NCI-H187 (cell line): ENCODE measurements at places on chromosomes 4 and X.

DNA sequence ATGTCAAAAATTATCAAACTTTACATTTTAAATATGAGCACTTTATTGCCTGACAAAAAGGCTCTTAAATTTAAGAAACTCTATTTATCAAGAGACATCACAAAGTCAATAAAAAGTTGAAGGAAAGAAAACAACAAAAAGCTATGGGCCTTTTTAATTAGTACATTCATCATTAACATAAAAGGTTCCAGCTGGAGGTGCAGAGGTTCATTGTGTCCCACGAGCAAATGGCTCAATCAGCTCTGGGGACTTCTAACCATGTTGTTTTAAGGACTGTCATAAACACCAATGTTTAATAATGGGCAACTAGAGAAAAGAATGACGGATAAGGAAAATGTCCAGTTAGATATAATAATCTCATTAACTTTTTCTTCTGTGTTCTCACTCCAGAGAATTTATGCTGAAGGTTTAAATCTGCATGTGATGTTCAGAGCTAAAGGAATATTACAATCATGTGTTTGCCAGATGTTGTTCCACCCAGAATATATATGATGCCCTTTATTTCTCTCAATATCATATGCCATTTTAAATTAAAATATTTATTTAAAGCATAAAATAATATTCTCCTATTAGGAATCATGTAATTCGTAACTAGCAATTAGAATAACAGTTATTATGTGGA lies 840.3 kb upstream of the ADGRL3 start:
- no peak for DNase-seq

GRCh38 chr4:101621120-101621519 lies 169.4 kb upstream of the BANK1 start:
- DNase-seq, result no peak

DNA sequence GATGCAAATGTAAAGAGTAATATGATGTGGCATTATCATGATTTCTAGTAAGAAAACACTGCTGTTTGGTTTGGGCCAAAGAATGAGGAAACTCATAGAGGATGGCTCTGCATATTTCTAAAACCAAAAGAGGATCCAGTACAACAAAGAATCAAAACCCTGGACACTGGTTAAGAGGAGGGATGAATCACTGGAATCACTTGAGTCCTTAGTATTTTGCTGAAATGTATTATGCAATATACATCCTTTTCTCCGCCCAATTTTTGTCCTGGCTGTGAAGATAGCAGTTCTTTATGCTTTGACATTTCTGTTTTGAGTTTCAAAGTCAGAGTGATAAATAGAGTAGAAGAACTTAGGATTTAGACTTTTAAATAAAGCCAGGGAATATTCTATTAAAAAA lies 345.9 kb downstream of the PACRGL start:
- DNase-seq, result no peak

DNA sequence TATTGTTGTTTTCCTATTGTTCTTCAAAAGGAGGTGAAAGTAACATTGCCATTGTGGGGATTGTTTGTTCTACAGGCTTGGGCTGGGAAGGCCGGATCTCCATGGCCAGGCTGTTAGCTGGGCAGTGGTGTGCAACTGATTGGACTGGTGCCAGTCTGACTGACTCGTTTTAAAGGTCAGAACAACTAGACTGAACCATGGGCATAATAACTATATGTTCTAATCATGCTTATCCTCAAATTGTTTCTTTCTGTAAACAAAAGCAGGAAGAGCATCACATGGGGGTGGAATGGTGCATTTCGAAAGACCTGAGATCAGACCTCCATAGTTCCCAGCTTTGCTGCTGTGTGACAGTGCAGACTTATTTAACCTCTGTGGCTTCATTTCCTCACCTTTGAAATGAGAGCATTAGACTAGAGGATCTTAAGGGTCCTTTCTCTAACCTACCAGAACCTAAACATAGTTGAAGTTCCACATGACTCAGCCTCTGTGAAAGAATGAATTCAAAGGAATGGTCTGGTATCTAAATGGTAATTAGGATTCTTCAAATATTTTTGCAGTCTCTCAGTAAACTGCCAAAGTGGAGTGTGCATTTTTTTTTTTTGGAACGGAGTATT lies 66.7 kb upstream of the PGRMC2 start:
- no peak for DNase-seq

DNA sequence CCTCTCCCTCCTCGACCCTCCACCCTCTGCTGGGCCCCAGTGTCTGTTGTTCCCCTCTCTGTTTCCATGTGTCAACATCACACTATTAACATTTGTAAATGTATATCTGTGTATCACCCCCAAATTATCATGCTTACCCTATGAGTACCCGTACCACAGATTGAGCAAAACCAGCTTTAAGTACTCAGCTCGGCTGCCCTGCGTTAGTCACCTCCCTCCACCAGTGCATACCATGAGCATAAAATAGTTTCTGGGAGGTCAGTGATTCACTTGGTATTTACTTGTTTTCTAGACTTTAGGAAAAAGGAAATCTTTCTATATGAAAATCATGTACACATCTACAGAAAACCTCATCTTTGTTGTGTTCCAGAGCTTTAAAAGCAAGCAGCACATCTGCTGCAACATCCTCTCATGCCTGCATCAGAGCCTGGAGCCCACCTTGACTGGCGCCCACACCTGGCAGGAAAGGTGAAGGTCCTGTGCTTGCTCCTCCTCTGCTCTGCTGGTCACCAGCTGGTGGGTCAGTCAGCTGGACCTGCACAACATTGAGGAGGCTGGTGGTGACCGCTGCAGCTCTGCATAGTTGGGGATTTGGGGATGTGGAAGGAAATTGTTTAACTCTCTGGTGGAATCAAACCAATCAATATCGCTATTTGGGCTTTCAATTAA lies 214.4 kb upstream of the KLF3 start:
- no peak for DNase-seq

DNA sequence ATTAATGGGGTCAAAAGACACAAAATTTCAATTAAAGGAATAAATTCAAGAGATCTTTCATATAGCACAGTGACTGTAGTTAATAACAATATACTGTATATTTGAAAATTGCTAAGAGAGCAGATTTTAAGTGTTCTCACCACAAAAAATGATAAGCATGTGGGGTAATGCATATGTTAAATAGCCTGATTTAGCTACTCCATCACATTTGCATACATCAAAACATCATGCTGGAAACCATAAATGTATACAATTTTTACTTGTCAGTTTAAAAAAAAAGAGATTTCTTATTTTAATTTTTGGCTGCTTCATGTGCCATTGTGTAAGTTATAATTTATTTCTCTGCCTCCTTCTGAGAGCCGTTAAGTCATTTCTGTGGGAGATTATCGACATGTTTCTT lies 65.9 kb downstream of the FAM184B start:
- no peak for DNase-seq

- DNase-seq, result no peak
These were observed 654 bp upstream of the DDIT4L start for GRCh38 chr4:100190643-100191600.

DNA sequence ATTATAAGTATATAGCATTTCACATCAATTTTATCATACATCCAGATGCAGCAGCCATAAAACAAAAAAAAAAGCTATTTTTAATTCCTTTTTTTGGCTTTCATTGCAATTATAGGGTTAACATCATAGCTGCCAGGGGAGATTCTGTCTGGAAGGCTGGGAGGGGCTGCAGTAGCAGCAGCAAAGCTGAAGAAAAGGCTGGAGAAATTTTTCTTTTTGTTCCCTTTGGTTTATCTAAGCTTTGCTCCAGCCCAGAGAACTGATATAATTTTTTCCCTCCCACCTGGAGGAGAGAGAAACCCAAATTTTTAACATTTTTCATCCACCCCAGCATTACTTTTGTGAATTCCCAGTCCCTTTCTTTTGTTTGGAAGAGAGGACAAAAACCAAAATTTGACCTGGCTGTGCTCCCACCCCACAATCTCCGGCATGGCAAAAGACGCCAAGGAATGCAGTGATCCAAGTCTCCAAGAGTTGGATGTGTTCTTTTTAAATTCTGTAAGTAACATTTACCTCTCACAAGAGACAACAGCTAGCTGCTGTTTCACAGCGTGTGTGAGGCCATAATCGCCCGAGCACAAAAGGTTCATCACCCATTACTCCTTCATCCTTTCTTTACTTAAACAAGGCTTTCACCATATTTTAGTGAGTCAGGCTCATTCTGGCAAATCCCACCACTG lies 25.1 kb upstream of the FAM156A start:
- DNase-seq, result no peak

DNA sequence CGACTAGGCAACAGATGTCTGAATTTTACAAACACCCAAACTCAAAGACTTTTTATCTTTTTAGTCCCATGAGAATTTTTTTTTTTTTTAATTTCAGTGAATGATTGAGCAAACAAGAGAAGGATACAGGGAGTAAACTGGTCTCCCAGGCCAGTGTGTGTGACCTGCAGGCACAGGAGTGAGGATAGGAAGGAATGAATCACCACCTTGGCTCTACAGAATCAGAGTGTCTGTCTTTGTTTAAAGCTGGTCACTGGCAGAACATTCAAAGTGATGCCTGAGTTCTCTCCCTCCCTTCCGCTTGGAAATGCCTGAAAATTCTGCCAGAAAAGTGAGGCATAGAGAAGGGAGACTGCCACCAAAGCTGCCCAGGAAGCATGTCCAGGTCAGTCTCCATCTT lies 69.5 kb downstream of the PARM1 start:
- no peak for DNase-seq

- peak; percentile 58 for DNase-seq
These were observed 64.4 kb upstream of the ENPEP start for GRCh38 chr4:110411574-110412011.

DNA sequence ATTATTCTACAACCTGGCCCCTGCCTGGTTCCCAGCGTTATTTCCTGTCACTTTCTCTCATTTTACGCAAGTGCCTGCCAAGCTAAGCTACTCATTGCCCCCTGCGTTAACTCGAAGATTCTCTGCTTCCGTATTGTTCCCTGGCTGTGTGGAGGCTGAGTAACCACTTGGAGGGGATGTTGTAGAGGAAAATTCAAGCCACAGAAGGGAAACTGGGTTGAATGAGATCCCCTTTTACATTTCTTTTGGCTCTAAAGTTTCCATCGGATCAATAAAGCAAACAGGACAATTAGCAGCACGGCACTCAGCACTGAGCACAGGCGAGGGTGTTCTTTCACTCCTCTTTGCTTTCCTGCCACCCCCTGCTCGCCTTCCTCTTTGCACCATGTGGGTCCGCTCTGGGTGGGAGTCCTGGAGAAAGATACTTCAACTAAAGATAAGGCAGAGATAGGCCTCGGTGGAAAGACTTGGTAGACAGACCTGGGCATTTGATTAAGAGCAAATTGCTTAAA lies 4.2 kb upstream of the TMSB4X start:
- DNase-seq, result no peak

DNA sequence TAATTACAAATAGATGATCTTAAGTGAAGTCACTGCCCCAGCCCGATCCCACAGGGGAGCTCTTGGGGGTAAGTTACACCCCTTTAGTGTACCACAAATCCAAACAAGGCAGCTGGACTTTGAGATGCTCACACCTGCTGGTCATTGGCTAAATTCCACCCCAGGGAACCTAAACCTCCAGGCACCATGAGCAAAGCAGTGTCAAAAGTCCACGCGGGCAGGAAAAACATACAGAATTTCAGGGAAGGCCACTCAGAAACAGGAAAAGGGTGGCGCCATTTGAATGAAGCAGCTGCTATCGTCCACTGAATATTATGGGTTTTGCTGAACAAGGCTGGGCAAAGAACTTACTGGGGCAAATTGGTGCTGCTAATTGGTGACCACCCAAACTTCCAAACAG lies 30.9 kb downstream of the SUPT20HL1 start:
- no peak for DNase-seq

GRCh38 chr4:7059662-7060061 lies 8.2 kb downstream of the GRPEL1 start:
- no peak for DNase-seq

- no peak for DNase-seq
These were observed 257.2 kb downstream of the PDHA2 start for GRCh38 chr4:96097040-96097607.

GRCh38 chr4:77076889-77077635 lies 1.3 kb upstream of the CCNI start:
- no peak for DNase-seq

- DNase-seq, result no peak
These were observed 130.1 kb downstream of the MGST2 start for GRCh38 chr4:139795527-139796314.

- DNase-seq, result no peak
These were observed 425.7 kb downstream of the GPAT3 start for GRCh38 chr4:83961575-83961974.

DNA sequence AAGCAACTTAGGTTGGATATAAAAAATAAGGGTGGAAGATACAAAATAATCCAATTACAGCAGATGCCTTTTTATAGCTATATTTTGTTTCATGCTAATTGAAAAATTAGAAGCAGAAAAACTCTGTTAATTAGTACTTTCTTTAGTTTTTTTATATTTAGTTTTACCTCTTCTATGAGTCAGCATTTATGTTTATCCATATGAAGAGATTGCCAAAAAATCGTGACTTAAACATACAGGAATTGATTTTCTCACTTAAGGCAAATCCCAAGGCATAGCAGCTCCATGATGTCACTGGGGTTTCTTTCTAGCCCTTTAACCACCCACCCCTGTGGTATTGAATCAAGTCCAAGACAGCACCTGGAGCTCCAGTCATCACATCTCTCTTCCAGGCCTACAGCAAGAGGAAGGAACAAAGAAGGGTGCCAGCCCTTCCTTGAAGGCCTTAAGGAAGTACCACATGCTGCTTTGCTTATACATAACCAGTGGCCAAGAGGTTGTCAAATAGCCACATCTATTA lies 365.8 kb upstream of the TENM3 start:
- no peak for DNase-seq

- DNase-seq, result no peak
These were observed 31.6 kb downstream of the TIGD2 start for GRCh38 chr4:89142691-89143669.

GRCh38 chrX:132406106-132406505 lies 82.7 kb downstream of the MBNL3 start:
- no peak for DNase-seq

DNA sequence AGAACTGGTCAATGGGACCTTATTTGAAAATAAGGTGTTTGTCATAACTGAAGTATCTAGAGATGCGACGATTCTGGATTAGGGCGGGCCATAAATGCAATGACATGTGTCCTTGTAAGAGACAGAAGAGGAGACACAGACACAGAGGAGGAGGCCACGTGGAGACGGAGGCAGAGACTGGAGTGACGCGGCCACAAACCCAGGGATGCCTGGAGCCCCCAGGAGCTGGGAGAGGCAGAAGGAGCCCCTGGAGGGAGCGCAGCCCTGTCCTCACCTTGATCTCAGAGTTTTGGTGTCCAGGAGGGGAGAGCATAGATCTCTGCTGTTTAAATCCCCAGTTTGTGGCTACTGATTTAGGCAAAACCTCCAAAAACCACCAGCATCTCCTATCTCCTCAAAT lies 5.0 kb downstream of the GTPBP6 start:
- DNase-seq, result no peak

DNA sequence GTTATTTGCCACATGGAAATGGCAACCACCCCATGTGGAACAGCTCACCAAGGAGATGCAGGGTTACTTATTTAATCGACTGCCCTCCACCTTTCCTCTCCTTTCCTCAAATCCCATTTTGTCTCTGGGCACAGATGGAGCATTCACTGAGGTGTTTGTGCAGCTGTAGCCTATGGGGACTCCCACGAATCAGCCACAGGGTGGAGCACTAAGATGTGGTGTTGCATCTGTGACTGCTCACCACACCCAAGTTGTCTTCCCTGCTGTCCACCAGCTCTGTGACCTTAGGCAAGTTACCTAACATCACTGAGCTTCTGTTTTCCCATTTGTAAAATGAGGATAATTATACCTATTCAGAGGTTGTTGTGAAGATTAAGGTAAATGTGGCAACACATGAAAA lies 252.4 kb upstream of the CPEB2 start:
- DNase-seq, result no peak
